ENCODE measurements at places on chromosomes 1 and 21. TPM values are rescaled to one million over a fixed set of nuclear protein-coding genes. Genes with fewer than 3 reads are reported as not detected.

DNA sequence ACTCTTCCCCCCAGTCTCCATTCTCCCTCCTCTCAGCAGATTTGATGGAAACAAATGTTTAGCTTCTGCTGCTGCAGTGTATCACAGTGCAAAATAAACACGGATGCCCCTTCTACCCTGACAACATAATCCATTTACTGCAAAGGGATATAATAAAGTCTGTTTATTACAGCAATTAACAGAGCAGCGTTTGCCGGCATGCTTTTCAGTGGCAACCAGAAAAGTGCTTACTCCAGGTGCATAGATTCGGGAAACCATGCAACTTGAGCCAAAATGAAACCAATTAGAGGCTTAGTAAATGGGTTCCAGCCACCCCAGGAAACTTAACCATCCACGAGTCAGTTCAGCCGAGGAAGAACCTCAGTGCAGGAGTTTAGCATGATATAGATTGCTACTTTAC is 12.9 kb upstream of the LEMD1 start:
- H3K36me3 ChIP-seq: no peaks in the 10 kb centered on the region
- H3K4me3 ChIP-seq: no peak overlapping the region
- H3K4me1 ChIP-seq: peaks cover 1% of the 10 kb centered on the region
- H3K27me3 ChIP-seq: peaks cover 27% of the 10 kb centered on the region

GRCh38 chr1:86913399-86913895 is 479 bp downstream of the SELENOF start:
- peaks cover 18% of the 10 kb centered on the region for H3K4me1 ChIP-seq
- no peaks in the 10 kb centered on the region for H3K27me3 ChIP-seq
- no peak overlapping the region for H3K4me3 ChIP-seq
- no peak overlapping the region for H3K27ac ChIP-seq

DNA sequence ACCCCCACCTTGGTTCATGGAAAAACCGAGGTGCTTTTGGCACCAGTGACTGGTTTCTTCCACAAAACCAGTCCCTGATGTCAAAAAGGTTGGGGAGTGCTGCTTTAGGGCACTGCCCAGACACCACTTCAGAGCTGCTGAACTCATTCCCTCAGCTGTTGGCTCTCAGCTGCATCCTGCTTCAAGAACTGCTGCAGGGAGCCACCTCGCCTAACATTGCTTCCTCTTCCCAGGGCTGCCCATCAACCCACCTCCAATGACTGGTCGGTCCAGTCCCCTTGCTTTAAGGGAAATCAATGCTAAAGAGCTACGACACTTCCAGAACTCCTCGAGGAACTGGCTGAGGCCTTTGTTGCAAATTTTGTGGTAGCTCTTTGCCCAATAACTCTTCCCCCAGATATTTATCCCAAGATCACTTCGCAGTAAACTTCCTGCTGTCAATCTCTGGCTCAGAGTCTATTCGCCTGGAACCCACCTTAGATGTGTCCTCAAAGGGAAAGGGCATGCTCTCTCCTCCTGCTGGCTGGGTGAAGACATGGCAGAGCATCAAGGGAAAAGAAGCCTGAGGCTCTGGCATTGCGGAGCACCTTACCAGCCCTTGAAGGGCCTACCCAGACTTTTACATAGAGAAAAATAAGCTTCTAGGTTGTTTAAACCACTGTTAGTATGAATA is 29.0 kb downstream of the C1orf52 start:
- H3K36me3 ChIP-seq: no peaks in the 10 kb centered on the region
- H3K4me3 ChIP-seq: no peak overlapping the region
- DNase-seq: no peak
- no peaks in the 10 kb centered on the region for H3K27me3 ChIP-seq
- peak overlapping the region; percentile 12 for H3K27ac ChIP-seq
- H3K4me1 ChIP-seq: peaks cover 30% of the 10 kb centered on the region

GRCh38 chr21:41760411-41760810 is 6.4 kb downstream of the RIPK4 start:
- H3K27me3 ChIP-seq: no peaks in the 10 kb centered on the region
- peak overlapping the region; percentile 34 for H3K27ac ChIP-seq
- H3K4me1 ChIP-seq: peaks cover 50% of the 10 kb centered on the region
- H3K36me3 ChIP-seq: peaks cover 10% of the 10 kb centered on the region
- no peak for DNase-seq
- no peak overlapping the region for H3K4me3 ChIP-seq

GRCh38 chr1:29541631-29542030 is 305.3 kb downstream of the PTPRU start:
- H3K4me3 ChIP-seq: no peak overlapping the region
- H3K4me1 ChIP-seq: no peaks in the 10 kb centered on the region
- no peaks in the 10 kb centered on the region for H3K36me3 ChIP-seq
- no peak for DNase-seq

DNA sequence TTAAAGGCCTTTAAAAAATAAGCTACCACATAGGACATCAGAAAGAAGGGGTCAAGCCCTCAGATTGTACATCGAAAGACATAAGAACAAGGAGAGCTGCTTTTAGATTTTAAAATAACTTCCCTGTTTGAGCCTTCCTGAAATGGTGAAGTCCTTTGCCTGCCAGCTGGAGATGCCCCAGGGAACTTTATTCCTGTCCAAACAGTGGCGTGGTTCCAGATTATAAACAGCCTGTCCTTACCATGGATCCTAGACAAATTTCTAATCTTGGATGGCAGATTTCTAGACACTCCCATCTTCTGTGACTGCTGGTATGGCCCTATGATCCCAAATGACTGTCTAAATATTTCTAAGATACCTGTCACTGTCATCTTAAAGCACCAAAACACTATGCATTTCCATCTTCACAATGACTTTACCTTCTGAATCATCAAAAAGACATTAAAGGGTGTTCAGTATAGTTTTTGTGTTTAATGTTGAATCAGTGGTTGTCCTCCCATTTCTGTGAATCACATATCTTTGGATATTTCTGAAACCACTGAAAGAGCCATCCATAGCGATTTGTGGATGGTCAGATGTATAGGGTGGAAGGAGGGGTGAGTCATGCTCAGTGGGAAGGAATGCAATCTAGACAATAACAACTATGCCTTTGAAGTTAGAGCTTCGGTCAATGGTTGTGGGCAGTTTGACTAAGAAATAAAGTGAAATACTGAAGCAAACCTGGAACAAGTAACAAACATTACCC is 23.2 kb downstream of the ILDR2 start:
- H3K27ac ChIP-seq: no peak overlapping the region
- H3K4me1 ChIP-seq: peaks cover 11% of the 10 kb centered on the region
- H3K4me3 ChIP-seq: no peak overlapping the region
- DNase-seq: no peak
- H3K36me3 ChIP-seq: no peaks in the 10 kb centered on the region
- peaks cover 32% of the 10 kb centered on the region for H3K27me3 ChIP-seq

DNA sequence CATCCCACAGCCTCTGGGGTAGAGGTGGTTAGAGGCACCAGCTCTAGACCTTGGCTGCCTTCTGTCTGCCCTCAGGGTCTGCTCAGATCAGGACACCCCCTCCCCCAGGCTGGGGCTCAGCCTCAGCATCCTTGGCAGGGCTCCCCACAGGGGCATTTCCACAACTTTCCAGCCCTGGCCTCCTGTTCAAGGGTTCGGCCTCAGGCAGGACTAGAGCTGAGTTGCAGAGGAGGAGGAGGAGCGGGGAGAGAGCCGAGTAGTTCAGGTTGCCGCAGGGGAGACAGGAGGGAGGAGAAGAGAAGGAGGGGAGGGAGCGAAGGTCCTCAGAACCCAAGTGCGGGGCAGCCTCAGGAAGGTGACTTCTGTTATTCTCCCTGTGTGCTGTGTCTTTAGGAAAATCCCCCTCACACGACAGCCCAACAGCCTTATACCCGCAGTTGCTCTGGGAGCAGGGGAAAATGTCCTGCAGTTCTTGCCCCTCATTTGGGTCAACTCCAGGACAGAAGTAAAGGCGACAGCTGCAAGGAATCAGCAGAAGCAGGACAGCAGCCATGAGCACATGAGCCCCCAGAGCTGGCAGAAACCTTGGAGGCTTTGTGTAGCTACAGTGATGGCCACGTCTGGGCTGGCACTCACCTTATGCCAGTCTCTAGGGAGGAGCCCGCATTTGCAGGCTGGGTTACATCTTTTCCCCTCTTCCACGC is 46.5 kb upstream of the TENT5B start:
- H3K27ac ChIP-seq: no peak overlapping the region
- H3K4me3 ChIP-seq: no peak overlapping the region
- peaks cover 7% of the 10 kb centered on the region for H3K4me1 ChIP-seq
- H3K36me3 ChIP-seq: no peaks in the 10 kb centered on the region
- H3K27me3 ChIP-seq: peaks cover 11% of the 10 kb centered on the region
- no peak for DNase-seq

- H3K27me3 ChIP-seq: peaks cover 26% of the 10 kb centered on the region
- no peak for DNase-seq
- H3K4me3 ChIP-seq: no peak overlapping the region
Observed at GRCh38 chr1:207903053-207903452, 7.9 kb downstream of the CD34 start.

DNA sequence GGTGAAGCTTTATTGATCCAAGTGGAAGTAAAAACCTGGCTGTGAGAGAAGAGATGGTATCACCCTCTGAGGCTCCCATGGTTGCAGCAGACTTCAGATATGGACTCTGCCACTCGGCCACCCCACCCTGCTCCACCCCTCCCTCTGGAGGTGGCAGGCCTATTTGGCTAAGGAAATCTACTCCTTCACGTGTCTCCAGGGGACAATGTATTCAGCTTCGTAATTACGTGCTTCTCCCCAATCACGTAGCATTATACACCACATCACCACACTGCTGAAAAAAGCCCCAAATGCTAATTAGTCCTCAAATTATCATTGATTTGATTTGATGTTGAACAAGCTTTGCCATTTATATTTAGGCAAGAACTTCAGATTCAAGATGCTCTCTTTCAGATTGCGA is 220.7 kb downstream of the OMA1 start:
- no peak for DNase-seq
- H3K27ac ChIP-seq: no peak overlapping the region
- no peaks in the 10 kb centered on the region for H3K27me3 ChIP-seq
- no peaks in the 10 kb centered on the region for H3K4me1 ChIP-seq
- peaks cover 4% of the 10 kb centered on the region for H3K36me3 ChIP-seq

The SPATA21 gene
- total RNA-seq: not detected

The PRRC2C gene
- 210 TPM for total RNA-seq

The REN gene
- not detected for total RNA-seq
